ENCODE measurements at places on chromosomes 2 and 18.

DNA sequence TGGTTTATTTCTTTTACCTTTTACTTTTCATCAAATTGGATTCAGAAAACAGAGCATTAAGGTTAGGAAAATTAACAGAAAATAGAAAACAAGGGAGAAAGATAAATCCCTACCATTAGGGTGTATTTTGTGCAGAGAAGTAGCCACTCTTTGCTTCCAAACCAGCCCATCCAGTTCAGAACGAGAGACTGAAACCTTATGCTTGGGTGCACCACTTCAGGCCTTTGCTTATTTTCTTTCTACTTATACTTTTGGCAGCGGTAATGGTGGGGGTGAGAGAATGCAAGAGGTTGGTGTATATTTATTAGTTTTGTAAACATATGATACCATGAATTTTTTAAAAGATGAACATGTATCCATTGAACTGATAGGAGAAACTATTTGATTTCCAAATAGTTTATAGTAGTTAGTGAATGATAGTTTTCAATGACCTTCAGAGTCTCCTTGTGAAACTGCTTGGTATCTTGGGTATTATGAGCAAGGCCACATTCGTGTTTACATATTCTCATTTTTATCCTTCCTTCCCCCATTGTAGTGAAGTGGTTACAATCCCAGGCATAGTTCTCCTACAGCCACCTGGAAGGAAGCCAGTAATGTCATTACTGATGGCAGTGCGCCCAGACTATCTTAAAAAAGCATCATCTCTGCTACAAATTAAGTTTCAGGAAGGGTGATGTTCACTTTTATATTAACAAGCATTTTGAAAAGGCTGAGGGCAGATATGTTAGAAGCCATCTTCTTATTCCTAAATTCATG is 60.8 kb downstream of the MFSD6 start:
- DNase-seq: no peak

DNA sequence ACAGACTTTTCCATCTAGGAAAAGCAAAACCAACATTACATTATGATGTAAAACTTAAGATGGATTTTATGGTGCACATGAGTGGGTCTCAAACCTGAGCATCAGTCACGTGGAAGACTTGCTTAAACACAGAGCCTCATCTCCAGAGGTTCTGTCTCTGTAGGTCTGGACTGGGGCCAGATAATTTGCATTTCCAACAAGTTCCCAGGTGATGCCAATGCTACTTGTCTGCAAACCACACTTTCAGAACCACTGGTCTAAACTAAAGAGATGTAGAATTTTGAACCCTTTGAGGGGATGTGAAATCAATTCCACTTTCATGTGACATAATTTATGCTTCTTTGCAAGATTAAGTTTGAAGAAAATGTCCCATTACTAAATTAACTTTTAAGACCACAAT is 522.8 kb downstream of the MBD2 start:
- DNase-seq: no peak

- DNase-seq: no peak
These were observed 235.6 kb upstream of the CDH2 start for GRCh38 chr18:28412521-28412920.

- DNase-seq: no peak
These were observed 11.3 kb downstream of the GPR17 start for GRCh38 chr2:127657232-127657595.

GRCh38 chr2:1484131-1484884 is 71.0 kb downstream of the TPO start:
- DNase-seq: peak; percentile 5

- no peak for DNase-seq
These were observed 105.1 kb upstream of the SLC38A11 start for GRCh38 chr2:165060411-165060810.

GRCh38 chr2:12770300-12770968 is 53.7 kb downstream of the TRIB2 start:
- no peak for DNase-seq
